ENCODE measurements at places on chromosomes 11 and 22.

DNA sequence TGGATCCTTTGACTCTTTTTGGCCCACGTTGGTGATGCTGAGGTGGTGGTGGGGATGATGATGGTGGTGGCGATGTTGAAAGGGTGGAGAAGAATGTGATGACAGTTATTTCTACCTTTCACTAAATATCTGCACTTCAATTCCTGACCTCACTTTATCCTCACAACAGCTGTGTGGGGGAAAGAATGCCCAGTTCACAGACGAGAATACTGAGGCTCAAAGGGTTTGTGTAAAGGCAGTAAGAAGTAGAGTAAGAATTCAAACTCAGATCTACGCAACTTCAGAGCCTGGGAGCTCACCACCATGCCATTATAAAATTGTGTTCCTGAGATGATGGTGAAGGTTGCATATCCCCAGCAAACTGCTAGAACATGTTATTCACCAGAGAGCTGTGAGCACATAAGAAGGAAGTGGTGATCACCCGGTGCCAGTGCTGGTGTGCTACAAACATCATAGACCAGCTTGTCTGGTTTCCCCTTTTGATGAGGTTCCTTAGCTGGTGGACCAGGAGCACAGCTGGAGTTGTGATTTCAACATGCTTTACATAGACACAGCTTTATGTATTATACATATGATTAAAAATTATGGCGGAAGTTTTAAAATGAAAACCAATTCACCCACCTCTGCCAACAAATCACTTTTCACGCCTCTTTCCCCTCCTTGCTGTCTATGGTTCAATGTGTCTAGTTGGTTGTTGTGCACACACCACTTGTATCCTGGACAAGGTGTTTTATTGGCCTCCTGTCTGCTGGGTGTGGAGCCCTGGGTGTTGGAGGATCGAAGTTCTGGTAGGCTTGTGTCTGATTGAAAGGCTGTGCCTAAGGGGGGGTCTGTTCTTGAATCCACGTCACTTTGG lies 6.2 kb downstream of the ST14 start:
- DNase-seq, result no peak

- no peak for DNase-seq
Measured at GRCh38 chr11:134370526-134371435, 39.0 kb downstream of the GLB1L2 start.

GRCh38 chr22:38051261-38051660 lies 5.9 kb upstream of the PICK1 start:
- no peak for DNase-seq

GRCh38 chr11:3099178-3099577 lies 42.0 kb upstream of the CARS1 start:
- DNase-seq, result no peak

- no peak for DNase-seq
Measured at GRCh38 chr11:60500276-60500910, 7.8 kb downstream of the MS4A12 start.

GRCh38 chr11:113991170-113991569 lies 16.3 kb downstream of the HTR3A start:
- DNase-seq, result peak; percentile 59

DNA sequence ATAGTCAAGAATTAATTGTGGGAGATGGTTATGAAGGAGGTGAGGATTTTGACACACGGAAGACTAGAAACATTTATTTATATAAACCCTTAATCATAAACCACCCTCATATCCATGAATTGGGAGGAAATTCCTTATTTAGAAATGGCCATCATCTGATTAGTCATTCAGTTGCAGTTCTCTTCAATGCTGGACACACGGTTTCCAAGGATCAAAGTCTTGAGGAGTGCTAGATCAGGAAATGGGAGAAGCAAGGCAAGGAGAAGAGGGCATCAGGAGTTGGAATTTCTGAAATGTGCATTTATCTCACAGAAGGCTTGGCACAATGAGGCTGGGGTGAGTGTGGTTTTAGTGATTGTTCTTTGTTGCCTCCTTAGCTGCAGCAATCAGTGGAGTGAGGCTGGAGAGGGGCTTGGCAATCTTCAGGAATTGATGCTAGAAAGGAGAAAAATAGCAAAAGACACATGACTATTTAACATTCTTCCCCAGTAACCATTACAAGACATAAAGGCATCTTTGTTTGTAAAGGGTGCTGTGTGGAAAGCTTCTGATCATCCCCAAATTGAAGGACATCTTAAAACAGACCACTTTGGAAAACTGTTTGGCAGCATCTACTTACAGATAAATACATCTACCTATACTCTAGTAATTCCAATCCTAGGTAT lies 21.6 kb upstream of the GDPD4 start:
- no peak for DNase-seq

DNA sequence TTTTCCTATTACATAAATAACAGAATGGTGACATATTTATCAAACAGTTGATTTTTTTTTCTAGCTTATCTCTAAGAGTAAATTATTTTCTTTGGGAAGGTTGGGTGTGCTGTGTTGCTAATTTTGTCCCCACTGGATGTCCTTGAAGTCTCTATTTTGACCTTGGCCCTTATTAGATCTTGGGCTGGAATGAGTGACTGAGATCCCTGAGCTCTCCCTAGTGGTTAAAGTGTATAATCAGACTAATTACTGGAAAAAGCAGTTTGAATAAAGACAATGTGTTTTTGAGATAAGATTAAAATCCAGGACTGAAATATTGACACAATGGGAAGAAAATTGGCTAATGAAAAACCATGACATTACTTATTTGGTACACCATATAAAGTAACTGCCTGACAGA lies 56.1 kb downstream of the AASDHPPT start:
- DNase-seq, result no peak

DNA sequence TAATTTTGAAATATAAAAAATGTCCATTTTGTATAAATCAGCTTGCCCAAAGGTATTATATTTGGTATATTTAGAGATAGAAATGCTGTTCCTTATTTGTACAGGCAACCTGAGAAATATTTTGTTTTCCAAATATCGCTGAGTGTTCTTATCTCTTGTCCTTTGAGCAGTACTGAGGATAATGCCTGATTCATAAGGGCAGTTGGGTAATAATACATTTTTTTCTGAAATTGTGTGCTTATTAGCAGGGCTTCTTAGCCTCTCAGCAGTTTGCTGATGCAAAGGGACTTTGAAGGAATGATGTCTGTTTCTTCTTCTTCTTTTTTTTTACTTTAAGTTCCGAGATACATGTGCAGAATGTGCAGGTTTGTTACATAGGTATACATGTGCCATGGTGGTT lies 69.1 kb downstream of the LDLRAD3 start:
- no peak for DNase-seq

GRCh38 chr11:8017894-8018483 lies 30.9 kb downstream of the EIF3F start:
- DNase-seq, result no peak

GRCh38 chr22:17109113-17109865 lies 11.9 kb downstream of the TMEM121B start:
- no peak for DNase-seq

GRCh38 chr11:8775332-8775731 lies 92.7 kb downstream of the RPL27A start:
- DNase-seq, result no peak

GRCh38 chr11:75925785-75926164 lies 110.8 kb downstream of the UVRAG start:
- no peak for DNase-seq

DNA sequence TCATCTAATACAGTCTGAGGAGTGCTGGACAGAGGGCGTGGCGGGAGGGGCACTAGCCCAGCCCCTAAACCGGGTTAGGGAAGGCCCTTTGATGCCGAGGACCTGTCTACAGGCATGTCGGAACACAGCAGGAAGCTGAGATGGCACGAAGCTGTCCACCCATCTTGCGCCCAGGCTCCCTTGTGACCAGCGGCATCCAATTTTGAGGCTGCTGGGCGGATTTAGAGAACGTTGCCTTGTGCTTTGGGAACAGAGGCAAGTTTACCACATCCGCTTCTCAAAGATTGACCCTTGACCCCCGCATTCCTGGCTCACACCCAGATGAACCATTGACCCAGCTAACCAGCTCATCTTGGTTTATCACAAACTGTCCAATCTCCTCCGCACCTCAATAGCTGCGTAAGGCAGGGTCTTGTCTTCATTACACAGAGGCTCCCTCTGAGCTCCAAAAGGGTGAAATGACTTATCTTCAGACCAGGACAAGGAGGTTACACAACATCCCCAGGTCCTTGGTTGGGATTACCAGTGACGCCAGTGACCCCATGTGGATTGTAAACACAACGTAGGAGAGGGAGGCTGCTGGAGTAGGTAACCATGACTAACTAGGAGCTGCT lies 4.5 kb downstream of the FAM83F start:
- DNase-seq, result no peak

GRCh38 chr22:36197065-36197440 lies 4.6 kb downstream of the APOL4 start:
- DNase-seq, result no peak

GRCh38 chr11:48036466-48036865 lies 56.1 kb downstream of the PTPRJ start:
- no peak for DNase-seq

DNA sequence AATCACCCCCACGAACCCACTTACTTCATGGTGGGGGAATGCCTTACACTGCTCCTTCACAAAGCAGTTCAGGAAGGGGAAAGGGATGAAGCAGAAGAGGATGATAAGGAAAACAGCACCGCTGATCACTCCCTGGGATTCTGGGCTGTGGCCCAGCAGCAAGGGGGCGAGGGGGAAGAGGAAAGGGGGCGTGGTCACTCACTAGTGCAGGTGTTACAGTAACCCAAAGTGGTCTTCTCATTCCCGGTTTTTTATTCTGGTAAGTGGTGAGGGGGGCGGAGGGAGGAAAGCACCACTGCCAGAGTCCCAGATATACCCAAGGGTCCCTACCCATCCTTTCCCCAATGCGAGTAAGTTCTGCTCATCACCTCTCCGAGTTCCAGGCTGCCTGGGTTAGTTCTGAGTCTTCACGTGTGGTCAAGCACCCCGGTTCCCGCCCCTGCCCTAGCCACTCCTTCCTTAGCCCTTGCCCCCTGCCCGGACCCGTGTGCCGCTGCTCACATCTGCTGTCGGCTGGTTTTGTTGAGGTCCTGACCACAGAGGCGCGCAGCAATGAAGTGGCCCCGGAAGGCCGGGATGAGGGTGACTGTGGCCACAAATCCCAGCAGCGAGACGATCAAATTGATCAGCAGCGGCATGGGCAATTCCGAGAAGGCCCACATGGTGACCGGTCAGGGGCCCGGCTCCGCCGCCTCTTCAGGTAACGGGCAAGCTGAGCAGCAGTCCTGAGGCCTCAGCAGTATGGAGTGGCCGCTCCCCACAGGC lies 477 bp downstream of the DPAGT1 start:
- DNase-seq, result no peak

Data from activated naive CD4-positive, alpha-beta T cell treated with anti-CD3 and anti-CD28 coated beads, Interleukin-2, amount 10 ng/mL, durations not matched to agents 7 days and 5 days (primary cell).